ENCODE measurements at places on chromosomes 11 and 22.

DNA sequence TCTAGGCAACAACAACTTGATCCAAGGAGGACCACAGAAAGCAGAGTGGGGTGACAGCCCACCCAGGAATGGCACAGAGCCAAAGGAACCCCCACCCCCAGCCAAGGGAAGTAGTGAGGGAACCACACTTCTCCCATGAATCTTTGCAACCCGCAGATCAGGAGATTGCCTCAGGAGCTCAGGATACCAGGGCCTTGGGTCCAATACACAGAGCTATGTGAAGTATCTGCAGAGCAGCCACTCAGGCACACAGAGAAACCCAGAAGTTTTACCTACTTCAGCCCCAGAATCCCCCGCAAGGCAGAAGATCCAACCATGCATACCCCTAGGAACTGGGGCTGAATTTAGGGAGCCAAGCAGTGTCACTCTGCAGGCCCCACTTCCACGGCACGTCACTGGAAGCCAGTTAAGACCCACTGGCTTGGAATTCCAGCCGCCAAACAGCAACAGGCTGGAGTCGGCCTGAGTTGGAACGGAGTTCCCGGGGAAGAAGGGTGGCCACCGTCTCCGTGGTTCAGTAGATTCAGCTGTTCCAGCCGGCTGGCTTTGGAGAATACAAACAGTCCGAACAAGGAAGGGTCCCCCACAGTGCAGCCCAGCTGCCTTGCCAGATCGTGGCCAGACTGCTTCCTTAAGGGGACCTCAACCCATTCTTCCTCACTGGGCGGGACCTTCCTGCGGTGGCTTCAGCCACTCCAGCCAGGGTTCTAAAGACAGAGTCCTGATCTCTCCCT is 174.1 kb downstream of the TTC28 start:
- no peak for DNase-seq

GRCh38 chr11:69524291-69524882 is 42.9 kb downstream of the LINC01488 start:
- DNase-seq = no peak

DNA sequence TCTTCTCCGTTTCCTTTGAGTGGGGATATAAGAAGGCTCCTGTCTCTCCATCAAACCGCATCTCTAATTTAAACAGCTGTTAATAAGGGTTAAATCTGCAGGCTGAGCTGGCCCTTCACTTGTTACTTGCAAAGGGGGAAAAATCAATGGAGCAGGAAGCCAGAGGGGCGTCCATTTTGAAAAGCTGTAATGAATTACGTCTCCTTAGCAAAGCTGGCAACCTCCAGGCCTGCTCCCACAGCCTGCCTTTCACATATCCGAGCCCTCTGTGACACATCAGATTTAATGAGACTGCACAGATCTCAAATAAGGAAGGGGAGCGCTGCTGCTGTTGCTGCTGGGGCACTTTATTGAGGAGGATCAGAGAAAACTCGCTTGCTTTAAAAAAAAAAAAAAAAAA is 320.8 kb downstream of the BLID start:
- DNase-seq = no peak

DNA sequence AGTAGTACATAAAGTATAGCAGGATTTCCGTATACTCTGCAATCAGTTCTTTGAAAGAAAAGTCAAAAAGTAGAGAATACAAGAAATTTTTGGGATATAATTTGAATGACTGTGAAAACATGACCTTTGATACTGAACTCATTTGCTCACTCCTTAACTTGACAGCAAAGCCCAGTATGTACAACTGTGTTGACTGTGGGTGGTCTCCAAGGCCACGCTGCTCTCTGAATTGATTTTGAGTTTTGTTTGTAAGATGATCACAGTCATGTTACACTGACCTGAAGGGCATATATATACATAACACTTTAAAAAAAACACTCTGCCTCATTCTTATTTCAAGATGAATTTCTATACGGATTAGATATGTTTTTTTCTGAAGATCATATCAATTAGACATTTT is 9.5 kb upstream of the AMOTL1 start:
- no peak for DNase-seq

DNA sequence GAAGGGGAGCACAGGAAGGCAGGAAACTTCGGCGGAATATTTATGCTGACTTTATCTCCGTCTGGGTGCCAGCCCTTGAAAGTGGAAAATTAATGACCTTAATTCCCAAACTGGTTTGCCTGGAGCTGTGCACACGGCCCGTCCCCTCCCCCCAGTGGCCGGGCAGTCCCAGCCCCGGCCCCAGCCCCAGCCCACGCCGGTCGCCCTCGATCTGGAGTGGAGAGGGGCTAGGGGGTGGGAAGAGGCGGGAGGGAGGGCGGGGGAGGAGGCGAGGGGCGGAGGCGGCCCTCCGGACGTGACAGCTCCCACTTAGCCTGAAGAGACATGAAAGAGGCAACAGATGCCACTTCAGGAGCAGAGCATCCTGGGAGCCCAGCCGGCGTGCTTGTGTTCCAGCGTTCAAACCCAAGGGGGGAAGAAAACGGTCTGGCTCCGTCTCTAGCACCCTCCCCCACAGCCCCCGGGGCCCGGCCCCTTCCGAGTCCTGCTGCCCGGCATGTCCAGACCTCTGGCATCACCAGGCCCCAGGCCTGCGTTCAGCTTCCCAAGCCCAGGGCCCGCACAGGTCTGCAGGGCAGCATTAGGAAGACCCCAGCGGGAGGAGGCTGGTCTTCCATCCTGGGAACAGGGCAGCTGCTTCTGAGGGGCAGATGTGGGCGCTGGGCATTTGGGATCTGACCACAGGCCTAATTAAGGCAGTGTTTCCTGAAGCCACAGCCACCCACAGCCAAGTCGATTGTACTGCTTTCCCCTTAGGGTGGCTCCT is 20.0 kb upstream of the LMO1 start:
- DNase-seq = peak; percentile 41

GRCh38 chr11:93370260-93370659 is 39.7 kb downstream of the DEUP1 start:
- DNase-seq = no peak

GRCh38 chr11:44199298-44199697 is 103.8 kb downstream of the EXT2 start:
- no peak for DNase-seq

DNA sequence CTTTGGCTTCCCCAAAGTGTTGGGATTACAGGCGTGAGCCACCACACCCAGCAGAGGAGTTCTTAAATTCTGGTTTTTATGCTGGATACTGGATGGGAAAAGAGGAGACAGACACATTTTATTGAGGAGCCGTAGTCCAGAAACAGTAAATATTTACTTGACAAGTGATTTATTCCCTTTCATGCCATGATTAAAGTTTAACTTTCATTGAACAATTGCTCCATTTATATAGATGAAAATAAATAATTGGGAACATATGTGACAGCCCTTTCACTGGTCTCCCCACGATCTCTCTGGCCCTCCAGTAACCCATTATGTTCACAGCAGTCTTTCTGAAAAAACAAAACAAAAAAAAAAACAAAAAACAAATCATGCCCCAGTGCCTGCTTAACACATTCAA is 19.3 kb upstream of the GRK3 start:
- no peak for DNase-seq

- DNase-seq = no peak
Measured at GRCh38 chr11:57476757-57477506, 16.6 kb downstream of the RTN4RL2 start.

DNA sequence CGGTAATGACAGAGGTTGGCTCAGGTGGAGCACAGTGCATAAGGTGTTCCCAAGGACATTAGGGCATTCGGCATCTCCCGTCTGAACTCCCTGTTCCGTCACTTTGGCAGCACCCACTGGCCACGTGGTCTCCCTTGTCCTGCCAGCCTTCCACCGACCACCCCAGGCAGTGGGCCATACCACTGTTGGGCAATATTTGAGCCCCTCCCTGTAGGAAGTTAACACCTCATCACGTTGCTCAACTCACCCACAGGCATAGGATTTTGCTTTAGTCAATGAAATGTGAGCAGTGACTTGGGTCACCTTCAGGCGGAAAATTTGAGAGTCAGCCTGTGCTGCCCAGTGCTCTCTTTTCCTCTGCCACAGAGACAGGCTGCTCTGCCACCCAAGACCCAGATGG is 44.0 kb downstream of the SERPINH1 start:
- no peak for DNase-seq
